ENCODE measurements at places on chromosomes 7 and 10.

DNA sequence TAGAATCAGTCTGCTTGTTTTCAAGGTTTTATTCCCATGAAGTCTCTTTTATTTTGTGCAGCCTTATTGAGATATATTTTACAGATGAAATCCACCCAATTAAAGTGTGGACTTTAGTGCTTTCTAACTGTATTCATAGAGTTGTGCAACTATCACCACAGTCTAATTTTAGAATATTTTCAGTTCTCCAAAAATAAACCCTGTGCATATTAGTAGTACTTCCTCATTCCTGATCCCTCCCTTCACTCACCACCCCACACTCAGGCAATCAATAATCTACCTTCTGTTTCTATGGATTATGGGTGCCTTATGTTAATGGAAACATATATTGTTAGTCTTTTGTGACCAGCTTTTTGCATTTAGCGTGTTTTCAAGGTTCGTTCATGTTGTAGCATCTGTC is 185.7 kb upstream of the TMEM72 start:
- DNase-seq = no peak

GRCh38 chr10:91976317-91977051 is 52.9 kb downstream of the BTAF1 start:
- DNase-seq = no peak

GRCh38 chr10:6231146-6231545 is 28.4 kb downstream of the PFKFB3 start:
- DNase-seq = no peak

DNA sequence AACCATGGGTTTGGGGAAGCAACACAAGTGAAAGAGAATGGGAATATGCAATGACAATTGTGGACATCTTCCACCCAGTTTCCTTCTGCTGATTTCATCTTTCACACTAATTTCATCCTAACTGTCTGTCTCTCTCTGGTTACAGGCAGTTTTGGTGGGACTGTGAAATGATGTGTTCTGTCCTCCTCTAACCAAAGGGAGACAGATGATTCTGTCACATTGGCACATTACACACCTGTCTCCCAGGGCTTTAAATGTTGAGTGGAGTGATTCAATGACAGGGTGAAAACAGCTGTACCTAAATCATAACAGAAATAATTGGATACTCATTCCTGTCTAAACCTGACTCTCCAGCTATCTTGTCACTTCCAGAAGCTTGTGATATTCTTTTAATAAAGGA is 60.0 kb downstream of the DGKB start:
- DNase-seq = no peak

DNA sequence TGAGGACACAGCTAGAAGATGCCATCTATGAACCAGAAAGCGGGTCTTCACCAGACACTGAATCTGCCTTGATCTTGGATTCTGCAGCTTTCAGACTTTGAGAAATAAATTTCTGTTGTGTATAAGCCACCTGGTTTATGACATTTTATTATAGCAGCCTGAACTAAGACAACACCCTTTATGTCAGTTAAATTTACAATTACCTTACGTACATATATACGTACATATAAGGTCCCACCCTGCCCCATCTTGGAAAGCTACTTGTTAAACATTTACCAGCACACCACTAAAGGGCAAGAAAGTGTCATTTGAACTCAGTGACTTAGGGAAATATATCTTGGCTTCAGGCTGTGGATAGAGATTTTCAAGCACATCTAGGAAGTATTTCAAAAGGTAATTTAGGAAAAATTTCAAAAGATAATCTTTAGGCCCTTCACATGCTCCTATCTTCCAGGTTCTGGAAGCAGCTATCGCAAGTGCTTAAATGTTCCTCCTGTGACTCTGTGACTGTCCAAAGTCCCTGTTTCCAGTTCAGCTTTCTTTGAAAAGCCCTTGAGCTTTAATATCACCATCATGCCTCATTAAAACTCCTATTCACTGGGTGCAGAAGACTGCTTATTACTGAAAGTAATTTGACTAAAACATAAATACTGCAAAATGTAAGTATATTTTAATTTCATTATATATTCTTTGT is 9.6 kb upstream of the SRI start:
- DNase-seq = no peak

DNA sequence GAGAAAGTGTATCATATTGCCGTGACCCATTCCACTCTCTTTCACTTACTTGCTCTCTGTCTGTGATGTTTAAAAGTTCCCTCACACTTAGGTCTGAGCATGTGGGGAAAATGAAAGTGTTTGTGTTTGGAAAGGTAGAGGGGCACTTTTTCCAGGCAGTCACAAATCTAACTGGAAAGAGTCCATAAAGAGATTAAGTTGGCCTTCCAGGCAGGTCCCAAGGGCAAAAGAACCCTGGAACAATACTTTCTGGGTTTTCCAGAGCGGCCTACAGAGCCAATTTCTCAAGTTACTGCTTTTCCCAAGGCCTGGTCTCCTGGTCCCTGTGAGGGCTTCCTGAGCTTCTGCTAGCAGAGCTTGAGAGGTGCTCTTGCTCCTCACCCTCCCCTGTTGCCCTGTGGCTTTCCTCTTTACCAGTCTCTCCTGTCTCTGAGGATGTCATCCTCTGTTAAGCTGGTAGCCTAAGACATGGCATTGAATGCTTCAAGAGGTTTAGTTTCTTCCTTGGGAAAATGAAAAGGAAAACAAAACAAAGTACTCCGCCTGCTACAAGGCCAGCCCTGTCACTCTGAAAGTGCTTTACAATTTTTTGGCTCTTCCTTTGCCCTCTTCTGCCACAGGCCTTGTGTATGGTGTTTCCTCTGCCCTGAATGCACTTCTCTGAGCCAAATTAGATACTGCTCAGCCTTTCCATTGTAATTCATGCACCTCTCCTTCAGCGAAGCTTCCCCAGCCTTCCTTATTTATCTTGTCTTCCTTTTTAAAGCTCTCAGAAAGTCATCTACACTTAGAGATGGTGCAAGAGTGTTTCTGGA is 20.1 kb downstream of the TES start:
- no peak for DNase-seq

GRCh38 chr10:124535731-124536495 is 74.3 kb downstream of the LHPP start:
- DNase-seq = no peak

DNA sequence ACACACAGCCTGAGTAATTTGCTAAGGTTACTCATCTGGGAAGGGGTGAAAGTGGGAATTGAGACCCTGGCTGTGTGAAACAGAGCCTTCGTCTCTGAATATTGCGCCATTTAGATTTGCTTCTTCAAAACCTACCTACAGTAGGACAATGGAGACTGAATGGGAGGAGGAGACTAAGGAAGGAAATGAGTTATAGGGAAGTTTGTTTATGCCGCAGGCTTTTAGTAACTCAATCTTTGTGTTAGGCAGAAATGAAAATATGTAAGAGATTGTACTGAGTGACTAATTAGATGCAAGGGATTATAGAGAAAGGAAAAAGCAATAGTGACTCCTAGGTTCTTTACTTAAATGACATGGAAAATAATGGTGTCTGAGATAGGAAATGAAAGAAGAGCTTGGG is 80.2 kb downstream of the KCND2 start:
- no peak for DNase-seq

DNA sequence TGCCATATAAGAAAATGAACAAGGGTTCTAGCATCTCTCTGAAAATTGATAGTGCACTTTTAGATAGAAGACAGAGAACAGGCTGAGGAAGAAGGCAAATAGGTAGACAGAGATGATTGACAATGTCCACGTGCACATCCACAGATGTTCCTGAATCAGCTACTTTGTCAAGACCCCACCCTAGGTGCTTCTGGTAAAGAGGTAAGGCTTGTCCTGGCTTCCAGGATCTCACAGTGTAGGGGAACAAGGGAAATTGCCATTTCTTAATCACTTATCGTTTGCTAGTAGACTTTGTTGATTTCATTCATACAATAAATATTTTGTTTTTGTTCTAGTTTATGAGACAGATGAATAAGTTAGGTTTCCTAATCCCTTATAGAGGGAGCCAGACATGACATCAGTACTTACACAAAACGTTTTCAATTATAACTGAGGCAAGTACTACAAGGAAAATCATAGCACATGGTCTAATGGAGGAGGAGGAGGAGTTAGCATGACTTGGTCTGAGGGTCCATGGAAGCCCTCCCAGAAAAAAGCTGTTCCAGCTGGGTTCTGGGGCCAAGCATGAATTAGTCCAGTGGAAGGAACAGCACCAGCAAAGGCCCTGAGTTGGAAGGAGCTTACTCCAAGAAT is 115.9 kb upstream of the ARID5B start:
- DNase-seq = no peak

DNA sequence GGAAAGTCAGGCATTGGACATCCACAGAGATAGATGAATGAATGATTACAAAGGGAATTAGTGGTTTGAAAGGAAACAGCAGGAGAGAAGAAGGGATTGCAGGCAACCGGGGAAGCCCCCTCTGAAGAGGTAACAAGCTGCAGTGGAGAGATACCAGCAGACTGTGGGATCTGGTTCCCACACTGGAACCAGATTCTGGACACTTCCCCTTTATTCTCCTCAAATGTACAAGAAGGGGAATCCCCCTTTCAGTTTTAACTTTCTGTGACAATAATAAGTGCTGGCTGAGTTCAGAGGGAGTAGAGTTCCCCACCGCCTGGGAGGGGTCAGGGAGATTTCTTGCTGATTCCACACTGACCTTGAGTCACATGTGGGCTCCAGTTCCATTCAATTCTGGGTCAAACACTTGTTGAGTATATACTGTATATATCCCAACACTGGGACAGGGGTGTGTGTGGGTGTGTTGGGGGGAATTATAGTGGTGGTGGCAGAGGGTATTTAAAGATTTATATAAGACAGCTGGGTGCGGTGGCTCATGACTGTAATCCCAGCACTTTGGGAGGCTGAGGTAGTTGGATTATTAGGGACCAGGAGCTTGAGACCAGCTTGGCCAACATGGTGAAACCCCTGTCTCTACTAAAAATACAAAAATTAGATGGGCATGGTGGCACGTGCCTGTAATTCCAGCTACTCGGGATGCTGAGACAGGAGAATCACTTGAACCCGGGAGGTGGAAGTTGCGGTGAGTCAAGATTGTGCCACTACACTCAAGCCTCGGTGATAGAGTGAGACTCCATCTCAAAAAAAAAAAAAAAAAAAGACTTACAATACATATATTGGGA is 16.5 kb upstream of the DDIT4 start:
- DNase-seq = no peak

GRCh38 chr10:103890194-103890658 is 27.8 kb downstream of the STN1 start:
- no peak for DNase-seq

GRCh38 chr7:17902599-17902998 is 37.7 kb downstream of the SNX13 start:
- no peak for DNase-seq

DNA sequence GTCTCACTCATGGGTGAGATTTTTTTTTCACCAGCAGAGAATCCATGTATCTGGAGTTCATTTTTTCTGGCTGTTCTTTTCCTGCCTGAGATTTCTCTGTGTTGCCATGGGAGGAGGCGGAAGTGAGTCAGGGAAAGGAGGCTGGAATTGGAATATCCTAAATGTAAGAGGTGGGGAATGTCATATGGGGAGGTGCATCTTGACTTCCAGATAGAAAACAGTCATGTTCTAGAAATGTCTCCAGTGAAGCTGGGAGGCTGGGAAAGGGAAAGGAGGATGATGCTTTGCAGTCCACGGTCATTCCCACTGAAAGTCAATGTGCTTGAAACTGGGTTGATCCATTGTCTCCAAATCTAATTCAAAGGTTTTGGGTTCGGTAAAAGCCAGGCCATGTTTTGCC is 39.7 kb upstream of the HPS1 start:
- no peak for DNase-seq

GRCh38 chr7:105278973-105279687 is 109.6 kb downstream of the SRPK2 start:
- no peak for DNase-seq

DNA sequence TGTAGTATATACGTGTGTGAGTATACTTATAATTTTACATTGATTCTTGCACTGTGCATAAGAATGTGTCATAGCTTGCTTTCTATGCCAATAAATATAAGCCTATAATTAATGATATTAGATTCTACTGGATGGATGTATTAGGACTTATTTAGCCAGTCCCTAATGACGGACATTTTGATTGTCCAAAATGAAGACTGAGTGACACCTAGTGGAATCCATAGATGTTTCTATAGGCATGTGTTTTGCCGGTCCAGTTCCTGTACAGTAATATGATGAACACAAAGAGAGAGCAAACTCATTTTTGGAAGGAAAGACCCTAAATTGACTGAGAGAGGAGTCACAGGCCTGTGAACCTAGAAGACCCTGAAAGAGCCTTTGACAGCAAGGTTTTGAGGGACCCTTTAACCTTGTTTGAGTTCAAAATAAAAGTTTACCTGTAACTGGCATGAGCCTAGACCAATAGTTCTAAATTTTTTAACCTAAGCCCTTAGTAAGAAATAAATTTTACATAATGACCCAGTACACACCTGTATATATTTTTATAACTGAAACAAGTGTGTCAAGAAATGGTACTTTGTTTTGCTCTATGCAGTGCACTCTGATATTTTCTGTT is 42.4 kb upstream of the AGBL3 start:
- no peak for DNase-seq

GRCh38 chr7:142827951-142828500 is 26.9 kb upstream of the EPHB6 start:
- no peak for DNase-seq

- no peak for DNase-seq
These were observed 180.0 kb downstream of the PHF14 start for GRCh38 chr7:11153694-11154093.

DNA sequence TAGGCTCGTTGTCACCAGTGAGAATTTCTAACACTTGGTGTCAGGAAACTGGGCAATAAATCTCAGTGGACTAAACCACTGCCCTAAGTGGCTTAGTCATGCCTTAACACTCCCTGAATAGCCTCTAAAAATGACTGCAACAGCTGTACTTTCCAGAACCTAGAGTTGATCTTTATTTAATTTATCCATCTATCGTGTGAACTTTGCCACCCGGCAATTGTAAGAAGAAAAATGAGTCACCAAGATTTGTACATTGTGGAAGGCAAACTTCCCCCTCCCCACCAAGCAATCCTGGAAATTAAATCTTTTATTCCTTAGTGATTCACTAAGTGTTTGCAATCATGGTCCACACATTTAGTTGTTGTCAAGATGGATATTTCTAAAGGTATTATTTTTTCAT is 47.1 kb downstream of the NXPH1 start:
- no peak for DNase-seq

DNA sequence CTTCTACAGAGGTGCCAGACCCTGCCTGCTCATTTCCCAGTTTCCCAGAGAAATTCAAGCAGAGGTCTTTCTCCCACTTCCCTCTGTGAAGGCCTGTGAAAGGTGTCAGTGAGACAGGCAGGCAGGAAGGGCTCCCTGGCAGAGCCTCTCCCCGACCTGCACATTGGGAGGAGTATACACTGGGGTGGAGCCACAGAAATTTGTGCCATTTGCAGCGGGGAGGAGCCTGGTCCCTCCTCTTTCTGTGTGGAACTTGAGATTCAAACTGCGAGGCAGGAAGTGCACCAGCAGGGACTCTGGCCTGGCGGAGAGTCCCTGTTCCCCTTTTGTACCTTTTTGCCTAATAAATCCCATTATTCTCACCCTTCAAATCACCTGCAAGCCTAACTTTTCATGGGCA is 54.6 kb upstream of the OPN4 start:
- DNase-seq = no peak

All from stimulated activated CD4-positive, alpha-beta T cell treated with anti-CD3 and anti-CD28 coated beads, Interleukin-1b, Interleukin-23, amount 100 ng/mL, for 4 hours (primary cell).